ENCODE measurements at places on chromosomes 2 and 18. TPM values are rescaled to one million over a fixed set of nuclear protein-coding genes. Genes with fewer than 3 reads are reported as not detected.

The ALLC gene
- 18.5 TPM for total RNA-seq

The NCKAP5 gene
- 7.6 TPM for total RNA-seq

GRCh38 chr2:44744961-44745892 is 196.3 kb upstream of the SIX3 start:
- peaks cover 3% of the 10 kb centered on the region for H3K4me1 ChIP-seq
- H3K27ac ChIP-seq: no peak overlapping the region
- no peaks in the 10 kb centered on the region for H3K27me3 ChIP-seq
- no peak overlapping the region for H3K4me3 ChIP-seq
- DNase-seq: no peak
- no peaks in the 10 kb centered on the region for H3K36me3 ChIP-seq

DNA sequence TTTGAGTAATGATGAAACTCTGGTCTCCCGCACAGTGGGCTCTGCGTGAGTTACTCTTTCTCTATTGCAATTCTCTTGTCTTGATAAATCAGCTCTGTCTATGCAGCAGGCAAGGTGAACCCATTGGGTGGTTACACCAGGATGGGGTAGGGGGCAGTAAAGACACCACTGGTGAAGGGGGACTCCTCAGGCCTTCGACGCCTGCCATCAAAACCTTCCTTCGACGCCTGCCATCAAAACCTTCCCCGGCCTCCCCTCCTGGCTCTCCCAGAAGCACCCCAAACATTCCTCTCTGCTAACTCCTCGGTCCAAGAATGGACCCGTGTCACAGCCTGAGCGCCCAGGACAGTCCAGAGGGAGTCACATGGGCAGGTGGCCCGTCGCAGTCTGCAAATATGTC is 4.8 kb upstream of the STARD7 start:
- no peak overlapping the region for H3K27ac ChIP-seq
- no peaks in the 10 kb centered on the region for H3K27me3 ChIP-seq
- peaks cover 10% of the 10 kb centered on the region for H3K4me1 ChIP-seq

GRCh38 chr18:55706898-55707297 is 118.9 kb upstream of the TCF4 start:
- no peaks in the 10 kb centered on the region for H3K4me1 ChIP-seq
- DNase-seq: no peak
- H3K4me3 ChIP-seq: no peak overlapping the region
- no peaks in the 10 kb centered on the region for H3K27me3 ChIP-seq
- no peaks in the 10 kb centered on the region for H3K36me3 ChIP-seq

DNA sequence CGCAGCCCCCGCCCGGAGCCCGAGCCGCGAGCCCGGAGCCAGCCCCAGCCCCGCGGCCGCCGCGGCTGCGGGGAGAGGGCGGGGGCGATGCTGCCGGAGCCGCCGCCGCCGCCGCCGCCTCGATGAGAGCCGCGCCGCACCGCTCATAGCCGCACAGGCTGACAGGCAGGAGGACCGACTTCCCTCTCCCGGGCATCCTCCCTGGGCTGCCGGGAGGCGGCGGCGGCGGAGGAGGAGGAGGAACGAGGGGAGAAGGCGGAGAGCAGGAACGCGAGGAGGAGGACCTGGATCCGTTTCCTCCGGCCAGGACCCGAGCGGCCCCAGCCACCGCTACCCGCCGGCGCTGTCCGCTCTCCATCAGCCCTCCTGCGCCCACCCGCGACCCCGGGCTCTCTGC is 370 bp downstream of the KLHL29 start:
- peak overlapping the region; percentile 62 for H3K4me3 ChIP-seq
- no peaks in the 10 kb centered on the region for H3K27me3 ChIP-seq
- H3K4me1 ChIP-seq: no peaks in the 10 kb centered on the region
- peak overlapping the region; percentile 24 for H3K27ac ChIP-seq

- H3K27me3 ChIP-seq: no peaks in the 10 kb centered on the region
- no peaks in the 10 kb centered on the region for H3K4me1 ChIP-seq
- no peak overlapping the region for H3K4me3 ChIP-seq
Measured at GRCh38 chr2:96024336-96025193, 10.2 kb downstream of the GPAT2 start.

- H3K27me3 ChIP-seq: no peaks in the 10 kb centered on the region
- H3K4me3 ChIP-seq: no peak overlapping the region
- no peaks in the 10 kb centered on the region for H3K36me3 ChIP-seq
- no peak for DNase-seq
Measured at GRCh38 chr18:12159446-12159845, 65.8 kb downstream of the ANKRD62 start.

Data from testis (tissue), 5 donors.